Stimulated activated CD8-positive, alpha-beta memory T cell treated with anti-CD3 and anti-CD28 coated beads, Interleukin-7, amount 100 ng/mL, for 1 hour (primary cell): ENCODE measurements at places on chromosomes 4 and X.

- DNase-seq = no peak
Measured at GRCh38 chr4:183399616-183400015, 44.8 kb upstream of the CDKN2AIP start.

GRCh38 chrX:47958761-47959342 lies 44.9 kb downstream of the ZNF182 start:
- DNase-seq = no peak

GRCh38 chr4:33482773-33483172 lies 2761.5 kb downstream of the ARAP2 start:
- DNase-seq = no peak

- DNase-seq = no peak
Measured at GRCh38 chr4:7917669-7918068, 22.0 kb downstream of the AFAP1 start.

DNA sequence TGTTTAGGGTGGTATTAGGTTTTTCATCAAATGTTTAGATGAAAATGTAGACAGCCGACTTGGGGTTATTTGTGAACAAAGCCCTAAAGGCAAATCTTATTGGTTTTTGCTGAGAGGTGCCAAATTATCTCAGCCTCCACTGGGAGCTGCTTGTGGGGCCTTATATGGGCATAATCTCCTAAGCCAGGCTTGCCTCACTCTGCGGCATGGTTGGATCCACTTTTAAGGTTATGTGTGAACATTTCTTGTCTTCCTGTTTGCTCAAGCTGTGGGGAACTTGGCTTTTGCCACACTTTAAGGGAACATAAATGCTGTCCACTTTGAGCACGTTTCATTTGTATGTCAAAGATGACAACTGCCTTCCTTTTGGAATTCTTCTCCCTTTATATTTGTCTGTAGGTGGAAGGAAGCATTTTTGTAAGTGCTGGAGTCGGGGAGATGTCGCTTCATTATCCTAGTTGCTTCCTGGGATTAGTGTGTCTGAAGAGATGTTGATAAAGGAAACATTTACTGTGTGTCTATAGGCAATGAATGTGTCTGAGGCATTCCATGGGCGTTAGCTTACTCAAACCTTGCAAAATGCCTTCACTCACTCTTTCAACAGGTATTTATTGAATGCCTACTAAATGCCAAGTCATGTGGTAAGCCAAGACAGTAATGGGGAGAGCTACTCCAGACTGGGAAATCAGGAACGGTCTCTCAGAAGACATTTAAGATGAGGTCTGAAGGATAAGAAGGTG lies 78.3 kb downstream of the SLC9A6 start:
- DNase-seq = no peak
